A549 treated with Hydrocortisone at 1 μM for 4 hours (cell line): ENCODE measurements at places on chromosomes 5 and 9. TPM values are rescaled to one million over a fixed set of nuclear protein-coding genes. Genes with fewer than 3 reads are reported as not detected.

The FGF10 gene
- not detected in 5 replicates for total RNA-seq

The ARSI gene
- 30.4 to 36.6 TPM (median 34.3 TPM) in 5 replicates for total RNA-seq

The TMEM267 gene
- total RNA-seq: 18.8 to 22.3 TPM (median 21.6 TPM) in 5 replicates

The PTGS1 gene
- total RNA-seq: 1.5 to 1.8 TPM (median 1.5 TPM) in 5 replicates

The ZNF79 gene
- total RNA-seq: 4.9 to 7.5 TPM (median 6.1 TPM) in 5 replicates
